Activated CD4-positive, alpha-beta memory T cell treated with anti-CD3 and anti-CD28 coated beads, Interleukin-2, amount 10 ng/mL, durations not matched to agents 7 days and 5 days (primary cell): ENCODE measurements at places on chromosomes 6 and 20. TPM values are rescaled to one million over a fixed set of nuclear protein-coding genes. Genes with fewer than 3 reads are reported as not detected.

GRCh38 chr6:13289789-13290318, 38.5 kb downstream of the TBC1D7 start:
- DNase-seq: no peak

The TSHZ2 gene
- 5.4 TPM for total RNA-seq

GRCh38 chr6:34384321-34385153, 7.9 kb downstream of the NUDT3 start:
- no peak for DNase-seq

The BPIFB2 gene
- not detected for total RNA-seq

The PTPRK gene
- 0.53 TPM for total RNA-seq

- DNase-seq: no peak
Measured at GRCh38 chr6:45786355-45786781, 229.3 kb downstream of the CLIC5 start.

GRCh38 chr6:108556250-108556649, 4.5 kb upstream of the FOXO3 start:
- DNase-seq: no peak
